Fibroblast of skin of scalp (primary cell): ENCODE measurements at places on chromosomes 5 and 9.
A peak's percentile ranks its signal among the peaks of the same experiment; 100 is the strongest.

DNA sequence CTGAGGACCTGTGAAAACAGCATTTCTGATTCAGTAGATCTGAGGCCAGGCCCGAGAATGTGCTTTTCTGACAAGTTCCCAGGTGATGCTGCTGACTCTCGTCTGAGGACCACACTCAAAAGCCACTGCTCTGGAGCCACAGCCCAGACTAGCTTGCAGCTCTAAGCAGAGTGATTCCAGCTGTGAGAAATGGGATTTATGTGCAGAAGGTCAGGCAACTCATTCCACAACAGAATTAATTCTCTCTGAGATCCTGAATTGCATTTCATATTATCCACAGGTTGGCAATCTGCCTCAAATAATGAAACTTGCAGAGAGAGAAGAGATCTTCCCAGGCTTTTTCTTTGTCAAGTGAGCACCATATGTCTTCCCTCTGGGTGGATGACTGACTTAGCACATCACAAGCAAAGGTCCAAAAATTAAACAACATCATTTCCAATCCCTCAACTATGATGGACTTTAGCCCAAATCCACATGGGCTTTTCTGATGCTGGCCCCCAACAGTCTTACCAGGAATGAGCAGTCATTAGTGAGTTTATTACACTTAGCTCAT, 140.2 kb downstream of the ALDH1A1 start:
- DNase-seq: peak; percentile 13

DNA sequence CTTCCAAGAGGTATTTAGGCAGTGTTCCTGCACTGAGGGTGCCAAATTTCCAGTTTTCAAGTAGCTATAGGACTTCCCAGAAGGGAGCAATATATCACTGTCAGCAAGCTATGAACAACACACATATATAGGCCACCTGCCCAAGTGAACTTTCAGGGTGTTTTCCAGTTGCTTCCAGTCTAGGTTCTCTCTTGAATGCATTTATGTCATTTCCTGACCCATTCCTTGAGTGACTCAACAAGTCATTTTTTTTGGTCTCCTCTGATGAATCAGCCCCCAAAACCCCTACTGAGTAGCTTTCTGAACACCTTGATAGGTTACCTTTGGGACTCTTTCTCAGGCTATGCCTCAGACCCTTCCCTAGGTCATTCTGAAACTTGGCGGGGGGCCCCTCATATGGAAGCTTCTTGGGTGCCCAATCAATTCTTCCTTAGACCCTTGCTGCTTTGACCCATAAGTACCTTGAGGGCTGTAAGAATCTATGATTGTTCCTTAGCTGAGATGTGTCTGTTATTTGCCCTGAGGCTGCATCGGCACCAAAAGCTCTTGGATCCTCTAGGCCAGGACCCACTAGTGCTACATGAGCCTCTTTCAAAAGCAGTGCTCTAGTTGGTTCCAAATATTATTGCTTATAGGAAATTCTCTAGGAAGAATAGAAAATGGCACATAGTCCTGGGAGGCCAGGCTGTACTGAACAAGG, 12.4 kb downstream of the DNAJB5 start:
- no peak for DNase-seq

DNA sequence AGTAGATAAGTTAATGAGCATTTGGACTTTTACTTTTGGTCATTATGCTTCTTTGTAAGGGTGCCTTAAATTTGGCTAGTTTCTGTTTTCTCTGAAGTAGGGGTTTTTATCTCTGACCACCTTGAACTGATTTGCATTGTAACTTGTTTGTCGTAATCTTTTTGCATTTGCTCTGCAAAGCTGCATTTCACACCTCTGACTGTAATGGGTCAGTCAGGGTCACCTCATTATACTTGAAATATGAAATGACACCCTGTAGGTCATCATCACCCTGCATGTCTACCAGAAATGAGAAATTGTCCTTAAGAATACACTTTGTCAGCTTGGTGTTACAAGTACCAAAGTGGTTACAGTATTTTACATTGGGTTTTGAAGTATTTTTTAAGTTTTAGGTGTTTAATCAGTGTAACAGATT, 74.0 kb downstream of the KCNN2 start:
- no peak for DNase-seq

GRCh38 chr9:248278-248961, 33.8 kb downstream of the DOCK8 start:
- no peak for DNase-seq

DNA sequence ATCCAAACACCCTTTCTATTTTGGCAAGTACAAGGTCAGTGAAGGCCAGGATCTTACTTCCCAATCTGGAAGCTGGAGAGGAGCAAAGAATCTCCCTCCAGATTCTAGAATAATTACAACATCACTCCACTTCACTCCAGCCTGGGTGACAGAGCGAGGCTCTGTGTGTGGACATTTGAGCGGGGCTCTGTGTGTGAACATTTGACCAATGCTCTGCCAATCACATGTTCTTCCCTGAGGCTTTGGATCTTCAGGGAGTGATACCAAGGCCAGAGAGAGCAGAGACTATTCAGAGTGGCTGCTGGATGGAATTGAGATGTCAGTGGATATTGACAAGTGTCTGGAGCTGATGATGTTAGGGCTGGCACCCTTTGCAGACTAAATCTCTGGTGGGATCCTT, 24.7 kb upstream of the ANKRD34B start:
- no peak for DNase-seq
